Stimulated activated CD8-positive, alpha-beta memory T cell treated with anti-CD3 and anti-CD28 coated beads, Interleukin-7, amount 100 ng/mL, for 1 hour (primary cell): ENCODE measurements at places on chromosomes 11 and 22.

DNA sequence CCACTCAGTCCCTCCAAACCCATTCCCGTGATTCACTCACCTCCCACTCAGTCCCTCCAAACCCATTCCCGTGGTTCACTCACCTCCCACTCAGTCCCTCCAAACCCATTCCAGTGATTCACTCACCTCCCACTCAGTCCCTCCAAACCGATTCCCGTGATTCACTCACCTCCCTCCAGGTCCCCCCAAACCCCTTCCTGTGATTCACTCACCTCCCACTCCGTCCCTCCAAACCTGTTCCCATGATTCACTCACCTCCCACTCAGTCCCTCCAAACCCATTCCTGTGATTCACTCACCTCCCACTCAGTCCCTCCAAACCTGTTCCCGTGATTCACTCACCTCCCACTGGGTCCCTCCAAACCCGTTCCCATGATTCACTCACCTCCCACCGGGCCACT lies 639.6 kb downstream of the BRD1 start:
- no peak for DNase-seq

DNA sequence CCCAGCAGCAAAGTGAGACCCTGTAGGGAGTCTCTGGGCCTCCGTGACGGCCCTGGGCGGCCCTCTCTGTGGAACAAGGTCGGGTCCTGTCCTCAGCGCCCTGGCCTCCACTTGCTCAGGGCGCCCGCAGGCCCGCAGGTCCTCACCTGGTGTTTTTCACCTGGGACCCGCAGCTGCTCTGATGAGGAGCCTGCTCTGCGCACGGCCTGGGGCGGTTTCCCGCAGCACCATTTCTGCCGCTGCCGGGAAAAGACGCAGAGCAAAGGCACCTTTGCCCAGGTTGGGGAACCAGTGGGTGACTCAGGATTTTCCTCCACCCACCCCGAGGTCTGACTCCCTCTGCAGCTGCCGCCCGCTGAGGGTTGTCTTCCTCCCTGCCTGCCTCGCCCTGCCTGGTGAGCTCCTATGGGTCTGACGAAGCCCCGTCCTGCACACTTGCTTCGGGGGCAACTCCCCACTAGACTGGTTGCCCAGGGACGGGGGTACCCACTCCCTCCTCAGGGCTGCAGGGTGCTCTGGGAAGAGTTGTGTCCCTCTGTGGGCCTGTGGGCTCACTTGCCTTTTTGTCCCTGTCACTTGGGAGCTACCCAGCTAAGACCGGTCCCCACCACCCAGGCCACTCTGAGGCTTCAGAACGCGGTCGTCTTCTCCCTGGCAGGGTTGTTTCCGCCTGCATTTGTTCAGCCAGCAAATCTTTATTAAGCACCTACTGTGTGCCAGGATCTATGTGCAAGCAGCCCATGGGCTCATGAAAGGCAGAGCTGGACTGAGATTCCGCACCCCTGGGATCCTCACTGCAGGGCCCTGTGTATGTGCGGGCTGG lies 89.5 kb downstream of the KCNQ1 start:
- DNase-seq = no peak

DNA sequence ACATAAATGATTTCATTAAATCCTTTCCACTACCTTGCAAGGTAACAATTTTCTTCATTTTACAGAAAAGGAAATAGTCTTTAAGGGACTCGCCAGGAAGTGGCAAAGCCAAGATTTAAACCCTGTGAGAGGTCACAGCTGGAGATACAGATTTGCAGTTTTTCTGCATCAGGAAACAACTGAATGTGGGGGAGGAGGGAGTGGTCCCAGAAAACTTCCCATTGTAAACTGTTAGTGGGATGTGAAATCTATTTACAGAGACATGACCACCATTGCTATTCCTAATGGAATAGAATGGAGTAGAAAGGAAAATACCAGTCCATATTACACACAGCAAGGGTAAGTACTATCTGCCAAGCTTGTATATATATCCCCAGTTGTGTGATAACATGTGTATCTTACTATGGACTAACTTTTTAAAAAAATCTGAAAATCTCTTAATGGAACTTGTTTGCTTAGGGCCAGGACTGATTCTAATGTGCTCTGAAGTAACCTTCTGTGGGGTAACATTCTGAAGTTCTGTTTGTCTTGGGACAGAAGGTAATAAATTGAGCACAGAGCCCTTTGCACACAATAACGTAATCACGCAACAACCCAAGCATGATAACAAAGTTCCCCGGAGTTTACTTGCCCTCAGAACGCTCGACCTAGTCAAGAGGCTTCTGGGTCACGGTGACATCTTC lies 10.9 kb upstream of the TSKU start:
- no peak for DNase-seq

GRCh38 chr11:133708547-133709051 lies 136.7 kb downstream of the SPATA19 start:
- no peak for DNase-seq

DNA sequence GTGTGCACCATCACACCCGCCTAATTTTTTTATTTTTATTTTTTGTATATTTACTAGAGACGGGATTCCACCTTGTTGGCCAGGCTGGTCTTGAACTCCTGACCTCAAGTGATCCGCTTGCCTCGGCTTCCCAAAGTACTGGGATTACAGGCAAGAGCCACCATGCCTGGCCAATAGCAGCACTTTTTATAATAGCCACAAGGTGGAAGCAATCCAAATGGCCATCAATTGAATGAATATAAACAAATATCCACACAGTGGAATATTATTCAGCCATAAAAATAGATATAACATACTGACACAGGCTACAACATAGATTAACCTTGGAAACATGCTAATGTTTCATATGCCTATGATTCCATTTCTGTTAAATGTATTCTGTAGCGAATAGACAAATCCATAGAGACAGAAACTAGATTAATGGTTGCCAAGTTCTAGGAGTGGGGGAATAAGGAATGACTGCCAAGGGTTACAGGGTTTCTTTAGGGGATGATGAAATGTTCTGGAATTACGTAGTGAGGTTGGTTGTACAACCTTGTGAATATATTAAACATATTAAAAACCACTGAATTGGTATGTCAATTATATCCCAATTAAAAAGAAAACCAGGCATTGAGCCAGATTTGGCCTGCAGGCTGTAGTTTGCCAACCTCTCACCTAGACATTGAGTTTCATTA lies 4.8 kb downstream of the VPS51 start:
- DNase-seq = no peak

DNA sequence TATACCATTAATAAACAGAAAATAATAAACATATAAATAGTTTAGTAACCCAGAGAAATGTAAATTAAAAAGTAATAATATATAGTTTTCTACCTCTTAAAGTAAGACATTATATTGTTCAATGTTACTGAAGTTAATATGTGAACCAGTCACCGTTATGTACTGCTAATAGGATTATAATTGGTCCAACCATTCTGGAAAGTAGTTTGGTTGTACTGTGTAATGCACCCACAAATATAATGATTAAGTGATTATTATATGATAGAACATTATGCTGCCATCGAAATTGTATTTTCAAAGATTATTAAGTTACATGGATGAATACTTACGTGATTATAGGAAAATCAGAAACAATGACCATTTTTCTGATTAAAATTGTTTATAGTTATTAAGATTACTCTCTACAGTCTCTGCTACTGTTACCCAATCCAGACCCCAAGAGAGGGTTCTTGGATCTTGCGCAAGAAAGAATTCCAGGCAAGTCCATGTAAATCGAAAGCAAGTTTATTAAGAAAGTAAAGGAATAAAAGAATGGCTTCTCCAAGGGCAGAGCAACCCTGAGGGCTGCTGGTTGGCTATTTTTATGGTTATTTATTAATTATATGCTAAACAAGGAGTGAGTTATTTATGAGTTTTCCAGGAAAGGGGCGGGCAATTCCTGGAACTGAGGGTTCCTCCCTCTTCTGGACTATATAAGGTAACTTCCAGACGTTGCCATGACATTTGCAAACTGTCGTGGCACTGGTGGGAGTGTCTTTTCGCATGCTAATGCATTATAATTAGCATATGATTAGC lies 50.1 kb downstream of the ACER3 start:
- no peak for DNase-seq

DNA sequence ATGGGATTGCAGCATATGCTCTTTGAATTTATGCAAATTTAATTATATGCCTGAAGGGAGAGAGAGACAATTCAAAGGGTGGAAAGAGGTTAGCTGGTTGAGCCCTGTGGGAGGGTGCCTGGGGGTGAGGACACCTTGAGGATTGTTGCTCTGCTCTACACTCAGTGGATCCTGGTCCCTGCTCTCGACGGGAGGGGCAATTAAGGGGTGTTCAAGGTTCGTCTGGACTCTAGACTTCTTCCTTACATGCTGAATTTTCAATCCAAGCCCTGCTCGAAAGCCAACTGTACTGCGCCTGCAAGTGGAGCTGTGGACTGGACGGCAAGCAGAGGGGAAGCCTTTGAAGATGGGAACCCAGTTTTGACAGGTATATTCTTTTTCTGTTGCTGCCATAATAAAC lies 15.5 kb upstream of the OR5M11 start:
- no peak for DNase-seq

DNA sequence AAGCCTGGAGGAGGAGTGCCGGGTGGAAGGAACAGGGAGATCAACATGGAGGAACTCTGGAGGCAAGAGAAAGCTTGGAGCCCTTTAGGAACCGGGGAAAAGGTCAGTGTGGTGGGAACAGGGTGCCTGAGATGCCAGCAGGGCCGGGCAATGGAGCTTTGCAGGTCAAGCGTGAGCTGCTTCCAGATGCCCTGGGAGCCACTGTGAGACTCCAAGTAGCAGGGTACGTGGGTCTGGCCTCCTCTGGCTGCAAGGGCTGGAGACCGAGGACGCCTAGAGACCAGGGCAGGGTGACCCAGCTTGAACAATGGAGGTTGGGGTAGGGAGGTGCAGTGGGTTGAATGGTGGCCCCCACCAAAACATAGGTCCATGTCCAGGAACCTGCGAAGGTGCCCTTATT lies 15.6 kb upstream of the EMID1 start:
- no peak for DNase-seq

- DNase-seq = no peak
Measured at GRCh38 chr11:67179892-67180490, 60.9 kb downstream of the KDM2A start.

DNA sequence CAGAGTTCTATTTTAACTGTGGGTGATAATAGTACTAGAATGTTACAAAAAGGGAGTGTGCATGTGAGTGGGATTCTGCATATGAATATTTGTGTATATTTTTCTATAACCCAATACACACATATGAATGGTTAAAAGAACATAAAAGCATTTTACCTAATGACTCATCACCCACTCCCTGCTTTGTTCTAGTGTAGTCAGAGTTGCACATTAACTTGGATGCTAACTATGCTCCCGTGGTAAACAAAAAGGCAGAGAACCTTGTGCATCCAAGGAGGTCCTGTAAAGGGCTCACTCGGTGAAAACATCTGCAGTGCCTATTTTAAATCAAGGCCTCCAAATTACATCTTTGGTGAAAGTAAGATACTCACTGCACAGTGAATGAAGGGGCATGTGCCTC lies 1289.4 kb downstream of the LRRC4C start:
- DNase-seq = no peak

DNA sequence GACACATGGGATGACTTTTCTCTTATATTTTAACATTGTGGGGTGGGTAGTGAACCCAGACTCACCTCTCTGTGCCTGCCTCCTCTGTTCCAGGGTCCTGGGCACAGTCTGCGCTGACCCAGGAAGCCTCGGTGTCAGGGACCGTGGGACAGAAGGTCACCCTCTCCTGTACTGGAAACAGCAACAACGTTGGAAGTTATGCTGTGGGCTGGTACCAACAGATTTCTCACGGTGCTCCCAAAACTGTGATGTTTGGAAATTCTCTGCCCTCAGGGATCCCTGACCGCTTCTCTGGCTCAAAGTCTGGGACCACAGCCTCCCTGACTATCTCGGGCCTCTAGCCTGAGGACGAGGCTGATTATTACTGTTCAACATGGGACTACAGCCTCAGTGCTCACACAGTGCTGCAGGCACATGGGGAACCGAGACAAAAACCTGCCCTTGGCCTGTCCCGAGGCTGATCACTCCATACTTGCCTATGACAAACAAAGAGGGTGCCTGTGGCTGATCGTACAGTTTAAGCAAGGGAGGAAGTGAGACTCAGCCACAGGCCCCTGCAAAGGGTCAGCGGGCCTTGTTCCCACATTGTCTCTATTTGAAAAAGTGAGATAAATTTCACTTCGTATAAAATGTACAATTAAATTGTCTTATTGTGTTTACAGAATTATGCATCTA lies 43.7 kb upstream of the TOP3B start:
- DNase-seq = no peak

- DNase-seq = no peak
Measured at GRCh38 chr11:35056391-35057093, 82.4 kb upstream of the CD44 start.

GRCh38 chr11:126514061-126514693 lies 158.7 kb downstream of the ST3GAL4 start:
- DNase-seq = no peak

- no peak for DNase-seq
Measured at GRCh38 chr22:50734343-50734771, 3.6 kb upstream of the ACR start.

DNA sequence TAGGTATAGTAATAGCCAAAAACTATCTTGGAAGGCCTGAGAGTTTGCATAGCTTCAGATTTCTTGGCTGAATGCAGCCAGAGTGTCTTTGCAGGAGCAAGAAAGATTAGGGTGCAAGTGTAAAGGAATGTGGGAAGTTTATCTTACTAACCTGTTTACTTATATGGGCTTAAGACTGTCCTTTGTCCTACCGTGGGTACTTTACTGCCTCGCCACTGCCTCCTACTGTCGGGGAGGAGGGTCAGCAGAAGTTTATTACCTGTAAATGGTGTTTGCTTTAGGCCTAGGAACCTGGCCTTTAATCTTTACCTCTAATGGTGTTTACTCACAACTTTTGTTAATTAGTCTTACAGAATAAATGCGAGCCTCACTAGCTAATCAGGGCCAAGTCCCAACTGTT lies 633.8 kb downstream of the DLG2 start:
- DNase-seq = no peak

DNA sequence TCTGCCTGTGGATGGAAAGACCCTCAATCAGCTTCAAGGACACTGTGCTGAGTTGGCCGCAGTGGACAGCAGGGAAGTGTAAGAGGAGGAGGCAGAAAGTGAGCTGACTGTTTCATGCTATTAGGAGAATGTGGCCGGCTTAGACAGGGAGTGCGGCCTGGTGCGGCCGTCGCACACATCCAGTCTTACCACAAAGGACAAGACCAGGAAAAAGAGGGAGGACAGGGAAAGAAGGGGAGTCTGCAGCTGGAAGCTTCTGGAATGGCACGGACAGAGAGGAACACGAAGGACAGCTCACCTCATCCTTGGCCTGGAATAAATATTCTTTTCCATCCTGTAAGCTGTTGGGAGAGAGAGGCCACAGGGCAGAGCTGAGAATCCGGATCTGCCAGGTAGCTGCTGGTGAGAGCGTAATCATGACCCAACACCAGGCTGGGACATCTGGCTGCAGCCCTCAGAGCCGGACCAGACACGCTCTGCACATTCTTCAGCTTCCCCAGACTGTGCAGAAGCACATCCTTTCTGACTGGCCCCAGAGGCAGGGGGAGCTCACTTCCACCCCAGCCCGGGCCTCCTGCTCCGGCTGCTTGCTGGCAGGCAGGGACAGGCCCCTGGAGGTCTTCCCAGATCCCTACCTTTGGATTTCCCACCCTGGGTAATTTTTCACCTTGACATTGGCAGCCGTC lies 8.6 kb upstream of the RBM4B start:
- DNase-seq = no peak
